Jurkat, Clone E6-1 (cell line): ENCODE measurements at places on chromosomes 6 and 20.

DNA sequence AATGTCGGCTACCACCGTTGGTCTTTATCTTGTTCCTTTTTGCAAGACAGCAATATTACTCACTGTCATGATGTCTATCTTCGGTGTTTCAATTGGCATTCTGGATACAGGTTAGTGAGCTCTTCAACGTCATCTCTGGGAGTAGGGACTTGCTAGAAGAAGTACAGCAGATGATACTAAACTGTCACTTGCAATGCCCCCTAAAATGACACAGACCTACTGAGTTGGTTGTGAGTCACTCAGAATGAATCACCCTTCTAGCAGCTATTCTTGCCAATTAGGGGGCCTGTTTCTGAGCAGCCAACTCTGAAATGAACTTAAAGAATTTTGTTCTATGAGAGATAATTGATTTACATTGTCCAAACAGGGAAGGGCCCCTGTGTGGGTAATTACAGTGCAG is 176.5 kb downstream of the SLC16A10 start:
- DNase-seq = no peak

DNA sequence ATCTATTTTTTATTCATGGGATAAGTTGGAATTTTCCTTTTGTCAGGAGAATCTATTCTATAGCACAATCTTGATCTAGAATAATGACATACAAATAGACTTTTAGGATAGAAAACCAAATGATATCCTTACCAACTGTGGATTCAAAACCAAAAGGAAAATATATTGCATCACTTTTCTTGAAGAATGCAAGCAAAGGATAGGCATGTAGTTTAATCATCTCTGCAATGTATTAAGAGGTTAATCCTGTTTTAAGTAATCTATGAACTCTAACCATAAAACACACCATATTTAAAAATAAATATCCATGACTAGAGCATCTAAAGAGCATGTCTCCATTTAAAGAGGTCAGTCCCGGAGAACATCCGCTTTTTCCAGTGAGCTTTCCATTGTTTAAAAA is 106.7 kb upstream of the CNKSR3 start:
- no peak for DNase-seq

DNA sequence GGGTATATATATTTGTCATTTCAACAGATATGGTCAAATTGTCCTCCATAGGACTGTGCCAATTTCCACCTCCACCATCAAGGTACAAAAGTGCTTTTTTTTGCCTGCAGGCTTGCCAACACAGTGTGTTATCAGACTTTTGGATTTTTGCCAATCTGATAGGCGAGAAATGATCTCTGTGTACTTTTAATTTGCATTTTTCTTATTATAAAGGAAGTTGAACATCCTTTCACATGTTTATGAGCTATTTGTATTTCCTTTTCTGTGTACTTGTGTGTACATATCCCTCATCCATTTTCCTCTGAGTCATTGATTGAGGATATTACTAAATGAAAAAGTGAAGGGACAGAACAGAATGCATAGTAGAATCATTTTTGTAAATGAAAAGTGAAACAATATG is 39.0 kb upstream of the PTPN1 start:
- DNase-seq = no peak

DNA sequence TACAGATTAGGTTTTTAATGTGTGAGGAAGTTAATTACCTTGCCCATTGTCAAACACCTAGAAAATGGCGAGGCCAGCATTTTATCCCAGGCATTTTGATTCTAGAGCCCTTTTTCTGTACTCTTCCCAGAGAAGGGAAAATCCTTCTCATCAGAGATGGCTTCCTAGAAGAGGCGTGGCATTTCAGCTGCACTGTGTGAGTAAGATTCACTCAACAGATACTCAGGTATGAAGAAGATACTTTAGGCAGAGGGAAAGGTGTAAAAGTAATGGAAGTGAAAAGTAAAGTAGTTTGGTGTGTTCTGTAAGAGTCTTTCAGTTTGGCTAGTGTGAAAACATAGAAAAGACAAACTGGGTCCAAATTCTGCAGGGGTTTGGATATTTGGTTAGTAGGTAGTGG is 113.8 kb downstream of the MAP3K4 start:
- DNase-seq = no peak

- DNase-seq = no peak
These were observed 945 bp downstream of the FAXC start for GRCh38 chr6:99348288-99349170.

DNA sequence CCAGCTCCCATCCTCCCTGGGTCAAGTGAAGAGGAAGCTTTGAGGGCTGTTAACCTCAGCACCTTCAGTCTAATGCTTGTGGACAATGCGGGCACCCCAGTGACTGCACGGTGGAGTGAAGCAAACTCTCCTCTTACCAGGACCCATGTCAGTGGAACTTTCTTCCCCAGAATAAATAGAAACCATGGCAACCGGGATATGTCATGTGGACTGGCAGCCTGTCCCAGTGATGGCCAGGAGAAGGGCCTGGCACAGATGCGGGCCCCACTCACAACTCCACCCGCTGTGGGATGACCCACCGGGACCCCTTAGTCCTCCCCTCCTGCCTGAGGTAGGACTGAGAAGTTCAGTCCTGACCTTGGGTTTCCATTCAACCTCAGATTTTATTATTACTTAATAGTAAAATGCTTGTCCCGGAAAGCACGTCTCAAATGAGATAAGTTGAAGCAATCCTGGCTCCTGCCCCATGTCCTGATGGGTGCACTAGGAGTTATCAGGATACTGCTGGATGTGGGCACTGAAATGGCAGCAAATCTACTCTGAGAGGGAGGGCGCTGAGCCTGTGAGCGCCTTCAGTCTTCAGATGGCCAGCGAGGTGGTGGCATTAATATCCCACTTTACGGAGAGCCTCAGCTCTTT is 23.5 kb downstream of the TOX2 start:
- DNase-seq = no peak

- no peak for DNase-seq
These were observed 1133.5 kb upstream of the MAP3K7 start for GRCh38 chr6:91720324-91720723.

DNA sequence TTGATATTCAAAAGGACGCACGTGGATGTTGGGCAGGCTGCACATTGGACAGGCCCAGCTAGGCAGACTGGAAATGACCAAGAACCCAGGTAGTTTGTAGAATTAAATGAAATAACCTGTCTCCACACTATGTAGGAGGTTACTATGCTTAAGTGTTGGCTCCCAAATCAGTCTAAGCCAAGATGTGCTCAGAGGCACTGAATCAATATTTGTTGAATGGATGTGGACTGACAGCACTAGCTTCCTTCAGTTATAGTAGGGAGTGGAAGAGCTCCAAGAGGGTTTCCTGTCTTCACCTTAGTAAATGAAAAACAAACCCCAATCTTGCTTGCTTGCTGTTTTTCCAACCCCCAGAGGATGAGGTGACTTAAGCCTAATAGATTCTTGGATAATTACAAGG is 180.5 kb downstream of the JARID2 start:
- DNase-seq = no peak

GRCh38 chr20:60529149-60529548 is 570.9 kb downstream of the CDH26 start:
- no peak for DNase-seq

- DNase-seq = no peak
These were observed 34.7 kb downstream of the MAN1A1 start for GRCh38 chr6:119314885-119315272.

DNA sequence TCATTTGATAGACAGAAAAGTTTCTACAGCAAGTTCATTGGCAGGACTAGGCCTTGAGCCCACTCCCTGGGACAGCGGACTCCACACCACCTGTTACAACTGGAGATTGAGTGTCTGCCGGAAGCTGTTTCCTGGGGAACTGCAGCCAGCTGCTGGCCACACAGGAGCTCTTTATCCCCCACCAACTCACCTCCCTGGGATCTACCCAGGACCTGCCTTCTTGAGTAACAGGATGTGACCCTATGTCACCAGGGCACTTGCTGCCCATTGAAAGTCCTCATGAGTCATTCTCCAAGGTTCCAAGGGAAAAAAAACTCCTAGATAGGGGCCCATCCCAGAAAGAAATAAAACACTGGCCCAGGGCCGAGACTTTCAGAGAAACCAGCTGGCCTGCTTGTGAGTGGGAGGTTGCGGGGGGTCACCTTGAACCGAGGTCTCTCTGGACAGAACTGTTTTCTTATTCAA is 37.4 kb upstream of the SLC9A8 start:
- no peak for DNase-seq

DNA sequence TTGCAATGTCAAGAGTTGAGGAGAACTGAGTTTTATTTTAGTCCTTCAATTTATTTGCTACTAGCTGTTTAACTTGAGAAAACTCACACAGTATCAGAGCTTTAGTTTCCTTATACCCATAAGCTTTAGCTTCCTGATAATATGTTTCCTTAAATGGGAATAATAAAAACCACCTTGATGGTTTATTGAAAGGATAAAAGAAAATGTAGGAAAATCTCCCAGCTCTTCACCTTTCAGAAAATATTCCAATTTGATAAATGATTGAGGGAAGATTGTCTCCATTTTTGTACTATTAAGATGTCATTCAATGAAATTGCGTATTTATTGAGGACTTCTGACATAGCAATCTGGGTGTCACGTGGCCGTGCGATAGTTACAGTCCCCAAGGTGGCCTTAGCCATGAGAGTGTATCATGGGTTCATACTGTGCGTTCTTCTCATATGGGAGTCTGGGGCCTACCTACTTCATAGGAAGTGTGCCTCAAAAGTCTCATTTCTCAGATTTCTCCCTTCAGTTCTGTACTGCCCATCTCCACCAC is 296.3 kb upstream of the BMP2 start:
- DNase-seq = no peak

DNA sequence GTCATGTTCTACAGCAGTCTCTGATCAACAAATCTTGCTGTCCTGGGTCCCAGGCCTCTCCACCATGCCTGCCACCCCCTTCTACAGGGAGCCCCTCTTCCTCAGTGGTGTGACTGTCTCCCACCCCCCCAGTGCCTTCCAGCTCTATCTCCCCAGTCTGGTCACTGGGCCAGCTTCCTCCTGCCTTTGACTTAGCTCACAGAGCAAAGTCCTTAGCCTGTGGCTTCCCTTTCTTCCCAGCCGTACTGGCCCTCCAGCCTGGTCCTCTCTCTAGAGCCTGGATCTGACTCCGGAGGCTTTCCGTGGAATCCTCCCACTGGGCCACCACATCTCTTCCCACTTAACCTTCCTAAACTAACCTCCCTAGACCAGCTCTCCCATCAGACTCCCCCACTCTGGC is 17.0 kb downstream of the MAPK13 start:
- no peak for DNase-seq

DNA sequence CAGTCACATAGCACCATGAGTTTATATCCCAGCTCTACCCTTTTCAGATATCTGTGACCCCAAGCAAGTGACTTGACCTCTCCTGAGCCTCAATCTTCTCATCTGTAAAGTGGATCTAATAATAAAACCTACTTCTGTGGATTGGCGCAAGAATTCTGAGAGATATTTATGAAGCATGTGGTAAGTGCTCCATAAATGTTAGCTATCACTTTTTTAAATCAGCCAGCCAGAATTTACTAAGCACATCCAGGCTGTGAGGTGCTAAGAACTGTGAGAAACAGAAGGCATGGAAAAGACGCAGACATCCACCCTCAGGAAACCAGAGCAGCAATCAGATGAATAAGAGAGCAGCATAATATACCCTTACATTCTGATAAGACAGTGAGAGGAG is 862 bp downstream of the C20orf96 start:
- no peak for DNase-seq
